CD4-positive, alpha-beta T cell treated with Interleukin-12 subunit alpha and Interleukin-12 subunit beta, for 1 hour (primary cell): ENCODE measurements at places on chromosomes 7 and 10.

DNA sequence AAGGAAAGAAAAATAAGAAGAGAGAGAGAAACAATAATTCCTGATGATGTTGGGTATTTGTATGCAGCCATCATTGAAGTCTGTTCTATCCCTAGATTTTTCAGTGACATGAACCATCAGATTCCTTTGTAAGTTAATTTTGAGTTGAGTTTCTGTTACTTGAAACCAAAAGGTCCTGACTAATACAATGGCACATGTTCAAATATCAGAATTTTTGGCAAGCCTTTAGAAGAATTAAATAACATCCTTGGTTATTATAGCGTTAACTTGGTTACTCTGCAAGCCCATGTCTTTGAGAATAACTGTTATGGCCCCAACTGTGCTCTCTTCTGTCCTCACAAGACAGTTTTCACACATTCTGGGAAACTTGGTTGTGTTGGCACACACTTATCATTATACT, 66.5 kb downstream of the SYPL1 start:
- DNase-seq: no peak

GRCh38 chr7:155804431-155804831, 7.8 kb downstream of the SHH start:
- no peak for DNase-seq

GRCh38 chr7:68922850-68923249, 675.4 kb upstream of the AUTS2 start:
- no peak for DNase-seq

GRCh38 chr7:110568388-110568787, 522.5 kb upstream of the LRRN3 start:
- DNase-seq: no peak

DNA sequence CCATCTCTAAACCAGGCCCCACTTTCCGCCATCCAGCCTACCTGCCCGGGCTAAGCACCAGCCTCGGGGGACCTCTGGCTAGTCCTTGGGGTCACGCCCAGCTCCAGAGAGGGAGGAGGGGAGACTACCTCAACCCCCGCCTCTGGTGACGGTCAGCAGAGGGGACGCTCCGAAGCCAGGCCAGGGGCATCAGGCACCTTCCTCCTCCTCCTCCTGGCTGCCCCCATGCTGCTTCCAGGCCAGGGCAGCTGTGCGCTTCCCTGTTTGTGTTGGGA, 4.0 kb upstream of the SMARCD3 start:
- no peak for DNase-seq

DNA sequence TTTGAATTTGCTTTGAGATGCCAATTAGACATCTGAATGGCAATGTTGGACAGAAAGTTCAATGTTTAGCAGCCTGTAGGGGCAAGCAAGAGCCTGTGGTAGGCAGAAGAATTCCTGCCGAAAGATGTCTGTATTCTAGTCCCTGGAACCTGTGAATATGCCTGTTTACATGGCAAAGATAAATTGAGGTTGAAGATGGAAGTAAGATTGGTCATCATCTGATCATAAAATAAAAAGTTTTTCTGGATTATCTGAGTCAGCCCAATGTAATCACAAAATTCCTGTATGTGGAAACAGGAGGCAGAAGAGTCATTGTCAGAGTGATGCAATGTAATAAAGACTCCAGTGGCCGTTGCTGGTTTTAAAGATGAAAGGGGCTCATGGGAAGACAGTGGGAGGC, 430.5 kb downstream of the MDFIC start:
- DNase-seq: no peak

GRCh38 chr7:40077849-40078248, 56.6 kb downstream of the MPLKIP start:
- no peak for DNase-seq
